ENCODE measurements at places on chromosomes 11 and 22. TPM values are rescaled to one million over a fixed set of nuclear protein-coding genes. Genes with fewer than 3 reads are reported as not detected.

Gene CCDC87
- 0.39 TPM for total RNA-seq

Gene MPPED2
- total RNA-seq: not detected

GRCh38 chr11:111623527-111624030 is 21.3 kb downstream of the SIK2 start:
- no peak for DNase-seq

DNA sequence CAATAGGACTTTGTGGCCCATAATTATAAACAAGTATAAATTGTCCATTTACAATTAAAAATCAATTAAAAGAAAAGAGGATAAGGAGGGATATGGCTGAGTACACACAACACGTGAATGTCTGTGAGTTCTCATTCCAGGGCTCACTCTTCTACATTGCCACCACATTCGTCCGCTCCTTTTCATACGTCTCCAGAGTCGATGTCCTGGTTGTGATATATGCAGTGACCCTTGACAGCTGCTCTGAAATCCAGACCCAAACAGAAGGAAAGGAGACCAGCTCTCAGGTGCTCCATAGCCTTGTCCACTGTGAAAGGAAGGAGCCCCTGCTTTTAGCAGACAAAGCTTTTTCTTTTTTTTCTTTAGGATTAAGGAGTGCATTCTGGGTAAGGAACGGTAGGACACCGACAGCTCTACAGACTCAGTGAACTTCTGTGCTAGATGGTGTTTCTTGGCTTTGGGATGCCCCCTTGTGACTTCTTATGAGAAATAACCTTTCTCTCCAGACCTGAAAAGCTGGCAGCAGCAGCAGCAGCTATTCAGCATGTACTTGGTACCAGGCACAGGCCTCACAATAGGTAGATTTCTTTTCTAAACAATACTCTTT is 19.7 kb upstream of the DNAJB13 start:
- DNase-seq: peak; percentile 79

- no peak for DNase-seq
These were observed 83.9 kb upstream of the TIMP3 start for GRCh38 chr22:32717337-32718240.

DNA sequence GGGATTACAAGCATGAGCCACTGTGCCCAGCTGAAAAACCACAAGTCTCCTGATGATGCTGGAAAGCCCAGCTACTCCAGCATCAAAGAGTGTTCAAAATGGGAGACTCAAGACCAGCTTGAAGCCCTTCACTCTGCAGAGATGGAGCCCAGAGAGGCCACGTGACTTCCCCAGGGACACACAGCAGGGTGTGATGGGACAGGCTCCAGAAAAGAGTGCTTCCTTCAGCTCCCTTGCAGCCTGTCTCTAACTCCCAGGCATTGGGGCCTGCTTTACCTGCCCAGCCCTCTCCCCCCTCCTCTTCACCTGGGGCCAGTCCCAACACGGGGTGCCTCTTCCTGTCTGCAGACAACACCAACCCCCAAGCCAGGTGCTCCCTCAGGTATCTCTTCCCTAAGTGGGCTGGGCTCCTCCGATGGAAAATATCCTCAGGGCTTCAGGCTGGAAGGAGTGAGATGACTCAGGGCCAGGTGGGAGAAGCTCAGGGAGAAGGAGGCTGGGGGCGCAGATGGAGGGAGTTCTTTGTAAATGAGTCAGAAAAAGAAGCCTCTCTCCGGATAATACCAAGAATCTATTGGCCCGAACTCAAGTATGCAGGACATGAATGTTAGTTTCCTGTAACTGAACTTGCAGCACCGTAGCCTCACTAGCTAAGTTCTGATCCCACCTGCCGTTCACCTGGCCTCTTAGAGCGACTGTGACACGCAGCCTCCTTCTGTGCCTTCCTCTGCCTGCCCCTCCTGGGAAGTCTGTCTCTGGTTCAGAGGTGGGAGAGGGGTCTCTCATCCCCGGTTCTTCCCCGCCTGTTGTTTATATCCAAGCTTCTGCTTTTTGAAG is 326.6 kb downstream of the MN1 start:
- peak; percentile 66 for DNase-seq
